ENCODE measurements at places on chromosomes 6 and 20. TPM values are rescaled to one million over a fixed set of nuclear protein-coding genes. Genes with fewer than 3 reads are reported as not detected.

Gene SLC22A7
- total RNA-seq = not detected

Gene TTLL9
- total RNA-seq = not detected

Gene CAGE1
- total RNA-seq = not detected

Gene PRSS16
- total RNA-seq = 31.3 TPM

Gene TDRD6
- 0.07 TPM for total RNA-seq

Gene RBPJL
- not detected for total RNA-seq

Gene PKIB
- total RNA-seq = 11.8 TPM

Gene BTNL2
- total RNA-seq = not detected

Gene PLCB4
- total RNA-seq = 12.9 TPM

Gene ADAM33
- not detected for total RNA-seq

Gene HEY2
- total RNA-seq = 0.64 TPM

Gene SEMG1
- 0.21 TPM for total RNA-seq

Gene LRRC73
- 0.50 TPM for total RNA-seq
